ENCODE measurements at places on chromosomes 4 and X.

DNA sequence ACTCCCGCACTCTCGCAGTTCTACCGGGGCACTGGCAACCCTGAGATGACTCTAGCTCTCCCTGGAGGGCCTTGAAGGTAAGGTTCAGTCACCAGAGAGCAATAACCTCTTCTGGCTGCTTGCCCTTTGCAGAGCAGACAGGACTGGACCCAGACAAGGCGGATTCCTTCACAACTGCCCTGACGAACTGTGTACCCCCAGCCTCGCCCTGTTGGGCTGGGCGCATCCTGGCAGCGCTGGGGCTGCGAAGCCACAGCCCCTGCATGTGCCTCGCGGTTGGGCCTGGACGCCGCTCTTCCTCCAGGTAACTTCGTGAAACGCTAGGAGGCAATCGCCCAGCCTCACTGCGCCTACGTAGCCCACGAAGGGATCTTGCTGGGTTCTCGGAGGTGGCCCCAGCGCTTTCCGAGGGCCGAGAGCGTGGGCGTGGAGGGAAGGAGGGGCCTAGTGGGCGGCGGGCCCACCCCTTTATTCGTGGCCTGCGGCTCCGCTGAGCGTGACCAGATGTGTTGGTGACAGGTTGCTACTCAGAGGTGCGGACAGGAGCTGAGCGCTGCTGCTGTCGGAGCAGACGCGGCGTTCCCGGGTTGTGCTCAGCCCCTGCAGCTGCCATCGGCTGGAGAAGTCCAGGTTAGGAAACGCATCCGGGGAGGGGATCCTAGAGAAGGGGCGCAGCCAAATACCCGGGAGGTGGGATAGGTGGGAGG lies 1.9 kb upstream of the MAMLD1 start:
- DNase-seq = no peak

- no peak for DNase-seq
Measured at GRCh38 chr4:176641237-176641636, 151.5 kb downstream of the VEGFC start.

- no peak for DNase-seq
Measured at GRCh38 chr4:6313216-6313615, 43.6 kb downstream of the WFS1 start.

- DNase-seq = no peak
Measured at GRCh38 chrX:8313844-8314243, 142.8 kb upstream of the VCX2 start.

- DNase-seq = peak; percentile 39
Measured at GRCh38 chr4:6538575-6538974, 36.4 kb upstream of the MAN2B2 start.

GRCh38 chrX:79154596-79155359 lies 10.3 kb downstream of the GPR174 start:
- no peak for DNase-seq

DNA sequence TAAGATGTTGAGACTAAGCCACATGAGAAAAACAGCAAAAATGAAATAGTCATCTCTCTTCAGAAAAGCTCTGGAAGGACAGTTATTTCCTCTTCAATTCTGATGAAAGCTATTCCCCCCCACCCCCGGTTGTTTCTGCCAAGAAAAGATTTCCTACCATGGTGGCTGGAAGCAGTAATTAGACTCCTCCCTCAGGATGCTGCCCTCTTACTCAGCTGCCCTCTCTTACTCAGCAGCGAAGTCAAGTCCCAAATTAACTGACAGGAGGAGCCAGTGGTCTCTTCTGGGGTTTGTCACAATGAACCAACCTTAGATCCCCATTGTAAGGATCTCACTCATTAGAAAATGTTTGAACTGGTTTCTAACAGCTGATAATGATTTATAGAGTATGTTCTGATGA lies 38.0 kb downstream of the GPM6B start:
- no peak for DNase-seq

DNA sequence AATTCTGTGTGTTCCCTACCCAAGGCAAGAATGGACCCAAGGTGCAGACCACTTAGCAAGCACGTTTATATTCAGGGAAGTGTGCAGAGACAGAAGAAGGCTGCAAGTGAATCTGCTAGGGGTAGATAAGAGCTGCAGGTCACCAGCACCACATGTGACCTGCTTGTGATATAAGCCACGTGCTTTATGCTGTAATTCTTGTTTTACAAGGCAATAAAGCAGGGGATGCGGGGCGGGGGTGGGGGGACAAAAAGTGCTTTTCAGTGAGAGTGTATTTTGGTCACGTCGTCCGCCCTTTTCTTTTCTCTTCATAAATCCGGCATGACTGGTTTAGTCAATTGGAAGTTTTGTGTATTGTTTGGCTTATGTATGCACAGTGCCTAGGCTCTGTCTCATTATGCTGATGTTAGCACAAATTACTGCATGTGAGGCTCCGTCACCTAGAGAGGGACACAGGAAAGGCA lies 192.7 kb downstream of the RBMX2 start:
- no peak for DNase-seq

- DNase-seq = no peak
Measured at GRCh38 chr4:3498901-3499510, 33.2 kb downstream of the LRPAP1 start.

DNA sequence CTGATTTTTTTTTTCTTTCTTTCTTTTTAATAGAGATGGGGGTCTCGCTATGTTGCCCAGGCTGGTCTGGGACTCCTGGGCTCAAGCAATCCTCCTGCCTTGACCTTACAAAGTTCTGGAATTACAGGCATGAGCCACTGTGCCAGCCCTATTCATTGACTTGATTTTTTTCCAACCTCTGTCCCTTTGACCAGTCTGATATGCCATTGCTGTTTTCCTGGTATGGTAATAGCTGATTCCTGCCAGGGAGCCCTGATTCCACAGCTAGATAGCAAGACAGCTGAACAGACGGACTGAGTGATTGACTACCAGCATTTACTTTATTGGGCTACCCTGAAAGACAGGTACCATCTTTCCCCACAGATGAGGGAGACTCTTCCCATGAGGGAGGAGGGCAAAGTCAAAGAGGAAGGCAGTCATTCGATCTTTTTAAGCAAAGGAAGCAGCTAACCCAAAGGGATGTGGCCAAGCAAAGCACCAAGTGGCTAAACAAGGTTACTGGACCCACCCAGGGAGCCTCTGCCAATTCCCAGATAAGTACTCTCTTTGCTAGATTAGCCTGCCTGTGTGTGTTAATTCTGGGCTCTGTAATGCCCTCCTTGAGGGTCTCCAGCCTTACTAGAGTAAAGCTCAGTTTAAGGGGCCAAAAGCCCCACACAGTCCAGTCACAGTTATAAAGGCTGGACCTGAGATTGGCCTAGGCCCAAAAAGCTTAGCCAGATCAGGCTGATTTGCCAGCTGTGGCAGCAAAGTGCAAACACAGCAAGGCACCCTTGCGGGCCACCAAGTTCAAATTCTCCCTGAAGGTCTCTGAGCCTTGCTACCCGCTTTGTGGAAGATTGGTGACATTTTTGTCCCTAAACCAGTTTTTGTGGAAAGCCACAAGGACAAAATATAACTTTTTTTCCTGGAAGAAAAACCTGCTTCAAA lies 192.4 kb upstream of the GPC4 start:
- DNase-seq = no peak

- DNase-seq = no peak
Measured at GRCh38 chr4:173508386-173509035, 21.5 kb downstream of the HAND2 start.

DNA sequence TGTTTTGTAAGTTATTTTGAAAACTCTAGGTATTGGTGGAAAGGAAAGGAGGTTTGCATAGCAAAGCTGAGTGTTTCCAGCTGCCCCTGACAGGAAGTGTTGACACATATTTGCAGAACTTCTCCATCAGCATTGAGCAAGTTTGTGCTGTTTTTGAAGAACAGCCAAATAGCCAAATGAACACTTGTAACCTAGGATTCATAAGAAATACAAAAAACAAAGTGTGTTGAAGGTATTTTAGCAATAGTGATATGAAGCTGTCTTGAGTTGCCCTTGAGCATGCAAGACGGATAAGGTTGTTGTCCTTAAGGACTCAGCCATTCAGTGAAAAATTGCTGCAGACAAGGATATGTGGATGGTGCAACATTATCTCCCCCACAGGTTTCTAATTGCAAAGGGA lies 68.3 kb upstream of the PGM2 start:
- DNase-seq = no peak

GRCh38 chr4:1164040-1164439 lies 8.3 kb downstream of the SPON2 start:
- DNase-seq = no peak

GRCh38 chr4:96913441-96914080 lies 1073.7 kb downstream of the PDHA2 start:
- DNase-seq = peak; percentile 65

DNA sequence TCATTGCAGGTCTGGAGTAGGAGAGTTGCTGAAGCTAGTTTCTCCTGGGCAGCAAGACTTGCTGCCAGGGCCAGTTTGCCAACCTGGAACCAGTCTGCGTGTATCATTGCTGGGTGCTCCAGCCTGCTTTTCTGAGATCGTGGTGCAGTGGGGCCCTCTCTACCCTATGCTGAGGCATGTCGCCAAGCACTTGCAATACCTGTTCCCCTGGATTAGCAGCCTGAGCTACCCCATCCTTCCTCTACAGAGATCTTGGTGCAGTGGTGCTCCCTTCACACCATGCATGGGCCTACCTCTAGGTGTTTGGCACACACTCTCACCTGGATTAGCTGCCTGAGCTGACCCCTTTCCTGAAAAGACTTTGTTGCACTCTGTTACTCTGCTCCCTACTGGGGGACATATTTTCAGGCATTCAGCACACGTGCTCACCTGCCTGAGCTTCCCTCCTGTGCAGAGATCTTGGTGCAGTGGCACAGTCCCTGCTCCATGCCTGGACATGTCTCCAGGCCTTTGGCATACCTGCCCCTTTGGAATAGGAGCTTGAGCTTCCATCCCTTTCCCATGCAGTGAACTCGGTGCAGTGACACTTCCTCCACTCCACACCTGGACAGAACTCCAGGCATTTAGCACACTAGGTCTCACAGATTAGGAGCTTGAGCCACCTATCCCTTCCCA lies 133.7 kb upstream of the CXCL13 start:
- no peak for DNase-seq

GRCh38 chr4:39706741-39707511 lies 9.0 kb downstream of the UBE2K start:
- no peak for DNase-seq

- DNase-seq = no peak
Measured at GRCh38 chrX:41692162-41692749, 3.5 kb downstream of the GPR34 start.

GRCh38 chrX:51917604-51918003 lies 24.2 kb downstream of the MAGED1 start:
- DNase-seq = no peak

- peak; percentile 7 for DNase-seq
Measured at GRCh38 chr4:159598602-159599001, 495.7 kb downstream of the RAPGEF2 start.

- DNase-seq = no peak
Measured at GRCh38 chrX:143634309-143634662, 1.6 kb downstream of the SLITRK4 start.

- DNase-seq = no peak
Measured at GRCh38 chr4:40321574-40322275, 13.4 kb upstream of the CHRNA9 start.

- DNase-seq = no peak
Measured at GRCh38 chr4:184255361-184255760, 37.7 kb upstream of the ENPP6 start.

GRCh38 chrX:78710171-78710570 lies 37.3 kb upstream of the LPAR4 start:
- DNase-seq = no peak

DNA sequence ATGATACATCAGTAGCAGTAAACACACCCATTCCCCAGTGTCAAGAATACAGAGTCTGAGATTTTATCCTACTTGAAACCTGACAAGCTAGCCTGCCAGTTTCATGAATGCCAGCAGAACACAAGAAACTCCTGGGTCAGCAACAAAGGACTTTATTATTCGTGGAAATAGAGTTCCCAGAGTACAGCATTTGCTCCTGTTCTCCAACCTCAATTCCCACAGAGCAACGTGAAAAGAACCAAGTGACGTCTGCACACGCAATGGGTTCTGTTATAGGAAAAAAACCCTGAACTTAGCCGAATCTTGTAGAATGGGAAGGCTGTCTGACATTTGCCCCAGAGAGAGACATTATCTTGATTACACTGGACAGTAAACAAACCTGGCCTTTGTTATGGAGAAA lies 23.3 kb upstream of the INTU start:
- no peak for DNase-seq

DNA sequence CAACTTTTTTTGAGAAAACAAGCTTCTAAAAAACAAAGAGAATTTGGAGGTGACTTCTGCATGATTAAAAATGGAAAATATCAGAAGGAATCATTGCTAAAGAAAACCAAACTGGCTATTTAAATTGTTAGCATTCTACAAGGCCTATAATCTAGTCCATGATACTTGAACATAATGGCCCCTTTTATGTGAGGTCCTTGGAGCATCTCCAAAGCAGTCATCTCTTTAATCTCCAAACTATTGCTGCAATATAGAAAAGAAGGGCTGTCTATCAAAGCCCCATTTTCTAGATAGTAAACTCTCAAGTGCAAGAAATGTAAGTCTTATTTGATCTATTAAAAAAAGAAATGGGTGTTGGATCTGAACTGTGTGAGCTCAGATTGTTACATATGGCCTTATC lies 615.1 kb downstream of the CENPC start:
- DNase-seq = no peak

DNA sequence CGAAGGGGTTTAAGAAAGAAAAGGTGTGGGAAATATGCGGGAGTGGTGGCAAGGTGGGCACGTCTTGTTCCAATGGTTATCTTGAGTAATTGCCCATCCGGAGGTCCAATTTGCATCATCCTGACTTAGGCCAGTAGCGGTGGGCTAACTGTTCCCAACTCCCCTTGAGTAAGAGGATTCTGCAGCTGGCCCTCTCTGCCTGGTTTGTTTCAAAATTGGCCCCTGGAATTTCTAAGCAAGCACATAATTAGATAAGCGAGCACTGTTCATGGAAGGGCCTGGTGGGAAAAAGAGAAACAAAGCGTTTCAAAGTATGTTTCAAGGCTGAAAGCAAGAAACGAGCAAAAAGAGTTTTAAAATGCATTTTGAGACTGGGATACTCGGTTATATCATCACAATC lies 198.2 kb downstream of the CEP135 start:
- DNase-seq = no peak

GRCh38 chr4:172962564-172963353 lies 205.9 kb upstream of the GALNT7 start:
- DNase-seq = no peak

- peak; percentile 76 for DNase-seq
Measured at GRCh38 chrX:55488593-55489313, 895 bp downstream of the USP51 start.

GRCh38 chr4:41406113-41406516 lies 131.8 kb upstream of the LIMCH1 start:
- no peak for DNase-seq

- DNase-seq = no peak
Measured at GRCh38 chrX:42456176-42456700, 321.7 kb downstream of the PPP1R2C start.

DNA sequence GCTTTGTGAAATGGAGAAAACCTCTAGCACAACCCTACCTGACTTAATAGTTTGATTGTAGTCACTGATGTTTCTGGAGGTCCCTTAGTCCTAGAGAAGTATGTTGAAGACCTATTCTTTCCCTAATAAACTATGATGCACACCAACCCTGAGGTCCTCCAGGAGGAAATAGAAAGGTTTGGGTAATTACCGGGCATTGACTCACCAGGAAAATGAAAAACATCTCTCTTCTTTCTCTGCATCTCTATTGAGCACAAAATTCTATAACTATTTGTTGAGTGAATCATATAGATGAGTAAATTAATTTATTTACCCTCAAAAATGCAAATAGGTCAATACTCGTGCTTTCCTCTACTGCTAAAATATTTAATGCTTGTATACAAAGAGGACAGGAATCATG lies 582.4 kb upstream of the FAM241A start:
- DNase-seq = no peak
